ENCODE measurements at places on chromosomes 16 and 17. TPM values are rescaled to one million over a fixed set of nuclear protein-coding genes. Genes with fewer than 3 reads are reported as not detected.

DNA sequence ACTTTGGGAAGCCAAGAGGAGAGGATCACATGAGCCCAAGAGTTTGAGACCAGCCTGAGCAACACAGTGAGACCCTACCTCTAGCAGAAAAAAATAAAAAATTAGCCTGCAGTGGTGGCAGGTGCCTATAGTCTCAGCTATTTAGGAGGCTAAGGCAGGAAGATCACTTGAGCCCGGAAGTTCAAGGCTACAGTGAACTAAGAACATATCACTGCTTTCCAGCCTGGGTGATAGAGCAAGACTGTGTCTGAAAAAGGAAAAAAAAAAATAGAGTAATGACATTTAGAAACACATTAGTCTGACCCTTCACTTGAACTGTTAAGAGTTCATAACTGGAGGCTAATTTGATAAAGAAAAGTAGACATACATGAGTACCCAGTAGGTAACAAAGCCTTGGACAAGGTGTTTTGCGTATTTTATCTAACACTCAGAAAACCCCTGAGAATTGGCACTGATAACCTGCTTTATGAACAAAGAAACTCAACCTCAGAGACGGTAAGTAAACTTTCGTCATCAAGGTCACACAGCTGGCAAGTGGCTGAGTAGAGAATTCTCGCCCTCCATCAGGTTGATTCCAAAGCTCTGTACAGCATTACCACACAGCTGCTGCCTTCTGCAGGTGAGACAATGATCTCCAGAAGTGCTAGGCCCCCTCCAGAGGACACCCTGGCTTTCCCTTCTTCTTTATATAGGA lies 101.1 kb downstream of the SMG6 start:
- no peak for DNase-seq

The DOC2B gene
- total RNA-seq = not detected

DNA sequence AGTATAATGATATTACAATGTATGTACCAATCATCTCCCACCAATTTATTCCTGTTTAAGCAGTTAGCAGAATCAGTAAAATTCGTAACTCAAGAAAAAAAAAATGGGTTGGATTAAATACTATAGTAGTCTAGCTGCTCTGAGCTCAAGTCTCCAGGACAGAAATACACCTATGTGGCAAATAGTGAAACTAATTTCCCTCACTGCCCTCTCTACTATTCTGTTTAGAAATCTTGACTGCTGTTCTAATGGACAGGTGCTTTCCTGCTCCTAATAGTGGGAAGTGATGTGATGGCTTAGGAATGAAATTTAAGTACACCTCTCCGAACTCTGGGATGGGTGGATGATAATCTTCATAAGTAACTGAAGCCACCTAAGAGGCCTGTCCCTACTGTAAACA lies 175.7 kb downstream of the KCNJ2 start:
- no peak for DNase-seq

The RPUSD1 gene
- total RNA-seq = 35.7 TPM

The ZNF205 gene
- 15.3 TPM for total RNA-seq

The FBXW10 gene
- 0.05 TPM for total RNA-seq

GRCh38 chr17:10755592-10756127 lies 25.8 kb upstream of the TMEM220 start:
- no peak for DNase-seq

The CTRB1 gene
- not detected for total RNA-seq

DNA sequence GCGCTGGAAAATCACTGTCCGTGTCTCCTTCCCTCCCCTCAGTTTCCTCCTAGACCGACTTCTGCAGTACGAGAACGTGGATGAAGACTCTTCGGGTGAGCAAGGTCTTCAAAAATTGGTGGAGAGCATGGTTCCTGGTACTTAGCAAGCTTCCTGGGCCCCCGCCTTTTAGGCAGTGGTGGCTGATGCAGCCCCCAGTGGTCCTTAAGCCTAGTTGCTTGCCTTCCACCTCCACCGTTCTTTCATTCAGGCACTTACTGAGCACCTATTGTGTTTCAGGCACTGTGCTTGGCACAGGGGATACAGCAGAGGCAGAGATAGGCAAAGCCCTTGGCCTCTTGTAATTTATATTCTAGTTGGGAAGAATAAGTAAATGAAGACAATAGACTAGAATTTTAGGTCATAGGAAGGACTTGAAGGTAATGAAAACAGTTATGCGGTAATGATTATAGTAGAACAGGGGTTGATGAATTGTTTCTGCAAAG lies 767 bp downstream of the INO80E start:
- no peak for DNase-seq

The GDPD3 gene
- total RNA-seq = 0.50 TPM

DNA sequence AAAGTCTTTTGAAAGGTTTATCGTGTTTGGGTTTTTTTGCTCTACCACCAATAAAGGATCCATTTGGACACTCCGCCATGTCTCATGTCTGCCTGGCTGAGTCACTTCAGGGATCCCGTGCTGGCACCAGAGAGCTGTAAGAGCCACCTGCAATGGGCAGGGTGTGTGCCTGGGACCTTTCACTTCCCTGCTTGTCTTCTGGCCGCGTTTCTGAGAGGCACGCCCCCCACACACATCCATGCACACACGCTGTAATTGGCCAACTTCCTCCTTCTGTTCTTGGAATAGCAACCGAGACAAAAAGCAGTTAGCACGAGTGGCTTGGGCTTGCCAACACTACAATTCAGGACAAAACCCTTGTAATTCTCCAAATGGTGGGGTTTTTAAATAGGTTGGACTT lies 9.8 kb upstream of the SOST start:
- no peak for DNase-seq

DNA sequence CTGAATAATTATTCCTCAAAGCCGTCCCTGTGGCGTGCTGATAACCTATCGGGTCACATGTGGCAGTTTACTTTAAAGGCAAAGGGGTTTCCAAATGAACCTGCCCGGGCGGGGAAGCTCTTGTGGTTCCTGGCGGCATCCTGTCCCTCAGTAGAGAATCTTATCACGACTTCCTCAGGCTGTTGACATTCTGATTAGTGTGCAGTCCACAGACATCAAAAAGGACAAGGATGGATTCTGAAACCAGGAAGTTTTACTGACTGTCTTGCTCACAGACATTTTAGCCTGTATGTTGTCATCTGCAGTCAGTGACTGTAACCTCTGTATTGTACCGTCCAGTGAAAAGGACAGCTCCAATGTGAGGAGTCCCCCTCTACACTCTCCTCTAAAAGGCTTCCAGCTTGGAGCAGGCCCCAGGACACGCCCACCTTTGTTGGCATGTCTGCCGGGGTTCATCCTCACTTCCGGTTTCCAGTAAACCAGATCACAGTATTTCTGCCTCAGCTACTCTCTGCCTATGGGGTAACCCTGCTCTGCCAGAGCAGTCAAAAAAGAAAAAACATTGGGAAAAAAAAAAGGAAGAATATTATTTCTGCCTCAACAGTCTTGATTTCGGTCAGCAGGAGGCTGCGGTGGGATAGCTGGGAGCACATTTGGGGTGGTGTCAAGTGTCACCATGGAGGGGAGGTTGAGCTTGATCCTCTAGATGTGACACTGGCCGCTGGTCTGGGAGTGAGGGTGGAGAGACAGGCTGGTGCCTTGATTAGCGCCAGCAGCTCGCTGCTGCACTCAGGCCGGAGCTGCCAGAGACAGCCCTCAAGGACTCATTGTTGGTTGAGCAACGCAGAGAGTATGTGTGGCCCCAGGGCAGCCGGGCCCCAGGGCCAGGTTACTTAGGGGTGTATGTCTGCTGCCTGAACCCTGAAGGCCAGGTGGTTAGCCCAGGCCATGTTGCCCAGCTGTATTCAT lies 89.0 kb upstream of the DNAH17 start:
- DNase-seq = no peak

DNA sequence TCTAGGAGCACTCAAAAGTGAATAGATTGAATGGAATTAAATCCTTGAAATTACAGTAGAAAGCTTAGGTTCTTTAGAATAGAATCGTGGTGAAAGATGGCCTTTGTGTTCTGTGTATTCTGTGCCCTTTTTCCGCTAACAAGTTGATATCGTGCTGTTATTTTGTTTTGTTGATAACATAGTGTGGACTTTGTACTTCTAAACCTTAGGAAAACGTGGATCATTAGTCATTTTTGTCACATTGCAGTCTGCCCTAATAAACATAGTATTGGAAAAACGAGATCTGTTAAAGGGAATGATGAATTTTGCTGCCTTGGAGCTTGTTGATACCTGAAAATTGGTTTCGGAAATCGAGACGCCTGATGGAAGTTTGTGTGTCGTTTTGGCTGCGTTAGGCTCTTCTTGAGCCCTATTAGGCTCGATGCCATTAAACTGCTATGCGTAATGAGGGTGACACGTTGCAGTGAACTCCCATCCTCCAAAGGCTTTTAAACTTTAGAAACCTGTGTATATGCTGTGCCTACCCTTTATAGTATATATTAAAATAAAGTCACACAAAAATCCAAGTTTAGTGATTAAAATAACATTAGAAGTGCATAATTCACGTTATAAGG lies 145.7 kb downstream of the PRKCA start:
- no peak for DNase-seq

DNA sequence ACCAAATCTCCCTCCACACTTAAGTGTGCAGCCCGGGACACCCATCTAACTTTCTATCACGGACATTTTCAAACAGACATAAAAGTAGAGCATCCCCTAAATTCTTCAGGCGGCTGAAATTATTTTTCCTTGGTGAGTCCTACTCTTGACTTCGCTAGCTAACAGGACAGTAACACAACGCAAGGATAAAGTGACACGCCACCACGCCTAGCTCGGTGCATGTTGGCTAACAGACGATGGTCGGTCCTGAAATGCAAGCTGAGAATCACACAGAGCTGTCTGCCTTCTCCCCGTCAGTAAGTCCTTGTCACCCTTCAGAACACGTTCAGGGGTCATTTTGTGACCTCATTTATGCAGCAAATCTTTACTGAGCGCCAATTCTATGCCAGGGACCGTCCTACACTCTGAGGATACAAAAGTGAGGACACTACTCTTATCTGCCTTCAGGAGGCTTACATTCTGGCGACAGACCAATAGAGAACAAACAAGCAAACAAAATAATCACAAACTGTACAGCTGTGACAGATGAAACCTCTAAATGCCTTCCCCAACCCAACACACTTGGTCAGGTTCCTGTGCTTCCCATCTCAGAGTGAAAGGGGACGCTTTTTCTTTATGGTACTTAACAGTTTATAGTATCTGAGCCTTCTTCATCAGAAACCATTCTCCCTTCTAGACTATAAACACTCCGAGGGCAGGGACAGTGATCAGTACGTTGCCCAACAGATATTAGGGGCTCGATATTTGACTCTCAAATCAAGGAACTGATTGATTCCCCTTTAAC lies 1.3 kb downstream of the NTAN1 start:
- DNase-seq = no peak
